NCI-H2029 treated with DMSO at 0.1 percent for 48 hours (cell line): ENCODE measurements at places on chromosomes 11 and 22.

GRCh38 chr11:35623621-35624168 lies 5.4 kb downstream of the FJX1 start:
- DNase-seq = no peak

DNA sequence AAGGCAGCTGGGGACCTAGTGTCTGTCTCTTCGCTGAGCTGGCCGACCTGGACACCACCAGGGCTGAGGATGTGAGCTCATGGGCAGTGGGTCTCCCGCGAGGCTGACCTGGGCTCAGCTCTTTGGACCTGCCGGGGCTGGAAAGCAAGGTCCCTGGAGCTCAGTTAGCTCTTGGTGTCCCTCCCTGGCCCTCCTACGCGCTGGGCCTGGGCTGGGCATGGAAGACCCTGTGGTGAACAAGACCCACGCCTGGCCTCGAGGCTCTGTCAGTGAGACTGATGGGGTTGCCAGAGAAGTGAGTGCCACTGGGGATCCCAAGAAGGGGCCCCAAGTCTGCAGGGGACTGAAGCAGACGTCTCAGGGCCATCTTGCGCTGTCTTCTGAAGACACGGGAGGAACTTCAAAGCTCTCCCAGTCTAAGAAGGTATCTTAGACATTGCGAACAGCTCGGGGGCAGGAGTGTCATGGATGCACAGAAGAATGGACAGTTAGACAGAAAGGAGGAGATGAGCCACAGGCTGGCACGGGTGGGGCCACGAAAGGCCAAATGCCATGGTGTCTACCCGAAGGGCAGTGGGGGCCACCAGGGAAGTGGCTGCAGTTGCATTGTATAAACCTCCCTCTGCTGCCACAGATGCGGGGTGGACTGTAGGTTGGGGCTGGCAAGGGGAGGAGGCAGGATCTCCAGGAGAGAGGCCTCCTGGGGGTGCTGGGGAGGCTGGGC lies 31.2 kb downstream of the NFAM1 start:
- DNase-seq = no peak

DNA sequence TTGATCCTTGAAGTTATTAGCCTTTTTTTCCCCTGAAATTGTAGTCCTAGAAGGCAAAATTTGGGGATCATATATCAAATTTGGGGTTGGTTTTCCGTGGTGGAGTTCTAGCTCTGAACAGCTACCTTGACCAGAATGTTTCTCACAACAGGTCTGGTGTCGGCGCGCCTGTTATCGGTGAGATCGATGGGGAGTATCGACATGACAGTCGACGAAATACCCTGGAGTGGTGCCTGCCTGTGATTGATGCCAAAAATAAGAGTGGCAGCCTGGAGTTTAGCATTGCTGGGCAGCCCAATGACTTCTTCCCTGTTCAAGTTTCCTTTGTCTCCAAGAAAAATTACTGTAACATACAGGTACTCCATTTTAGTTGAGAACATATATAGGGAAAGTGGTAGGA lies 9.9 kb upstream of the PHLDB1 start:
- no peak for DNase-seq

GRCh38 chr11:130402570-130402969 lies 25.8 kb downstream of the ADAMTS8 start:
- no peak for DNase-seq

GRCh38 chr11:114348200-114349191 lies 51.8 kb downstream of the C11orf71 start:
- peak; percentile 23 for DNase-seq

- DNase-seq = peak; percentile 49
These were observed 374.8 kb downstream of the MIAT start for GRCh38 chr22:27032091-27032761.

GRCh38 chr11:35986947-35987346 lies 43.1 kb downstream of the LDLRAD3 start:
- no peak for DNase-seq

GRCh38 chr11:59173964-59174663 lies 2.2 kb downstream of the DTX4 start:
- no peak for DNase-seq

- DNase-seq = no peak
These were observed 61.0 kb downstream of the BMAL1 start for GRCh38 chr11:13338427-13339069.
